Pancreas (tissue), 10 donors: ENCODE measurements at places on chromosomes 12 and 14. TPM values are rescaled to one million over a fixed set of nuclear protein-coding genes. Genes with fewer than 3 reads are reported as not detected.
A peak's percentile ranks its signal among the peaks of the same experiment; 100 is the strongest.

NAV3 gene
- 0.46 TPM for total RNA-seq

ATL1 gene
- 3.0 TPM for total RNA-seq

DNA sequence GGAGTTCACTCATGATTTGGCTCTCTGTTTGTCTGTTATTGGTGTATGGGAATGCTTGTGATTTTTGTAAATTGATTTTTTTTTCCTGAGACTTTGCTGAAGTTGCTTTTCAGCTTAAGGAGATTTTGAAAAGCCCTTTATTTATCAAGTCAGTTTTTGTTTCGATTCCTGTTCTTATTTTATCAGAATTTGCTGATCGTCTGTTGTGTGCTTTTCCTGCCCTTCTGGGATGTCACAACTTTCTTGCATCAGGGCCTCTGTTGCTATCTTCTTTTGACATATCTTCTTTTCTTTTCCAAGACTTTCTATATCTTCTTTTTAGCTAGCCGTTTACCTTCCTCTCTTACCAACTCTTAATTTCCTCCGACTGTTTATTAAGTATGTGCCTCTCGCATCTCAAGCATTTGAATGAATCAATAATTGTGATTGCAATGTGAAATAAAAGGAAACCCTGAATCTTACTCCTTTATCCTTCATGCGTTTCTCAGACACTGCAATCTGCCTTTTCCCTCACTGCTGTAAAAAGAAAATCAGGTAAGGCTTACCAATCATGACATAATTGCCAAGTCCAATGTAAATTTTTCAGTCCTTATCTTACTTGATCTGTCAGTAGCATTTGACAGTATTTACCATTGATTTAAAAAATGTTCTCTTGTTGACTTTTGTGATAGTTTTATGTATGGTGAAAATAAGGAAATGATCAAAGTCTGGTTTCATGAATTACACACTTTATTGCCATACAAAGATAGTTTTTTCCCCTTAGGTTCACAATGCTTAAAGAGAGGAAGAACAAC, 53.0 kb downstream of the ETNK1 start:
- H3K36me3 ChIP-seq: peaks cover 17% of the 10 kb centered on the region
- no peak overlapping the region for H3K27ac ChIP-seq
- H3K27me3 ChIP-seq: no peaks in the 10 kb centered on the region

PTGER2 gene
- total RNA-seq: not detected

GRCh38 chr12:45720069-45720468, 9.4 kb upstream of the ARID2 start:
- no peaks in the 10 kb centered on the region for H3K36me3 ChIP-seq
- H3K27me3 ChIP-seq: no peaks in the 10 kb centered on the region
- H3K4me3 ChIP-seq: no peak overlapping the region

GRCh38 chr14:95871531-95871930, 5.1 kb upstream of the TUNAR start:
- no peak overlapping the region for H3K27ac ChIP-seq
- H3K4me1 ChIP-seq: peaks cover 3% of the 10 kb centered on the region
- no peak for DNase-seq
- H3K27me3 ChIP-seq: no peaks in the 10 kb centered on the region
- no peaks in the 10 kb centered on the region for H3K36me3 ChIP-seq
- H3K4me3 ChIP-seq: no peak overlapping the region

- no peaks in the 10 kb centered on the region for H3K36me3 ChIP-seq
- no peak for DNase-seq
- H3K4me3 ChIP-seq: peak overlapping the region; percentile 93
- peaks cover 6% of the 10 kb centered on the region for H3K4me1 ChIP-seq
Observed at GRCh38 chr12:2877953-2878732, 1.1 kb downstream of the RHNO1 start.

GRCh38 chr14:68404146-68404527, 388.7 kb downstream of the ZFP36L1 start:
- DNase-seq: no peak
- H3K27me3 ChIP-seq: no peaks in the 10 kb centered on the region
- no peak overlapping the region for H3K4me3 ChIP-seq
- H3K36me3 ChIP-seq: no peaks in the 10 kb centered on the region

TMTC2 gene
- total RNA-seq: 6.3 TPM

GRCh38 chr14:51277753-51278415, 37.8 kb downstream of the TMX1 start:
- no peaks in the 10 kb centered on the region for H3K36me3 ChIP-seq
- H3K27ac ChIP-seq: no peak overlapping the region
- no peaks in the 10 kb centered on the region for H3K4me1 ChIP-seq
- no peak overlapping the region for H3K4me3 ChIP-seq
- no peak for DNase-seq

GRCh38 chr12:33438851-33439586, 600 bp downstream of the SYT10 start:
- H3K4me3 ChIP-seq: peak overlapping the region; percentile 39

DNA sequence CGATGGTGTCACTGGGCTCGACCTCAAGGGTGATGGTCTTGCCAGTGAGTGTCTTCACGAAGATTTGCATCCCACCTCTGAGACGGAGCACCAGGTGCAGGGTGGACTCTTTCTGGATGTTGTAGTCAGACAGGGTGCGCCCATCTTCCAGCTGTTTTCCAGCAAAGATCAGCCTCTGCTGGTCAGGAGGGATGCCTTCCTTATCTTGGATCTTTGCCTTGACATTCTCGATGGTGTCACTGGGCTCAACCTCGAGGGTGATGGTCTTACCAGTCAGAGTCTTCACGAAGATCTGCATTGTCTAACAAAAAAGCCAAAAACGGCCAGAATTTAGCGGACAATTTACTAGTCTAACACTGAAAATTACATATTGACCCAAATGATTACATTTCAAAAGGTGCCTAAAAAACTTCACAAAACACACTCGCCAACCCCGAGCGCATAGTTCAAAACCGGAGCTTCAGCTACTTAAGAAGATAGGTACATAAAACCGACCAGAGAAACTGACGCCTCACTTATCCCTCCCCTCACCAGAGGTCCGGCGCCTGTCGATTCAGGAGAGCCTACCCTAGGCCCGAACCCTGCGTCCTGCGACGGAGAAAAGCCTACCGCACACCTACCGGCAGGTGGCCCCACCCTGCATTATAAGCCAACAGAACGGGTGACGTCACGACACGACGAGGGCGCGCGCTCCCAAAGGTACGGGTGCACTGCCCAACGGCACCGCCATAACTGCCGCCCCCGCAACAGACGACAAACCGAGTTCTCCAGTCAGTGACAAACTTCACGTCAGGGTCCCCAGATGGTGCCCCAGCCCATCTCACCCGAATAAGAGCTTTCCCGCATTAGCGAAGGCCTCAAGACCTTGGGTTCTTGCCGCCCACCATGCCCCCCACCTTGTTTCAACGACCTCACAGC, 717 bp downstream of the UBC start:
- DNase-seq: peak; percentile 91
- peaks cover 25% of the 10 kb centered on the region for H3K36me3 ChIP-seq
- H3K4me1 ChIP-seq: peaks cover 44% of the 10 kb centered on the region
- peak overlapping the region; percentile 99 for H3K27ac ChIP-seq

STRAP gene
- total RNA-seq: 48.7 TPM
